ENCODE measurements at places on chromosomes 12 and 14.

DNA sequence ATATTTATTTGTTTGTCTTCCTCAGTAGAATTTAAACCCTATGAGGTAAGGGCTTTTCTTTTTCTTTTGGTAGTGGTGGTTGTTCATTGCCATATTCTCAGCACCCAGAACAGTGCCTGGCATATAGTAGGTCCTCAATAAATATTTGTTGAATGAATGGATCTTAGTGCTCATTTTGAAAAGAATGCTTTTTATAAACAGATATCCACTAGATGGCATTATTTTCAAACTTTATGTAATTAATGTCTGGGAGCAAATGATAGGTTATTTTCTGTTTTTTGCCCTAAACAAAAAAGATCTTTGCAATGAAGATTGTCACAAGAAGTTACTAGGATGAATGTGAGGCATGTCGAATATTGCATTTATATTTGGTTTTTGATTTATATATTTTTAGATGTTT is 64.1 kb downstream of the RAD51B start:
- DNase-seq: no peak

DNA sequence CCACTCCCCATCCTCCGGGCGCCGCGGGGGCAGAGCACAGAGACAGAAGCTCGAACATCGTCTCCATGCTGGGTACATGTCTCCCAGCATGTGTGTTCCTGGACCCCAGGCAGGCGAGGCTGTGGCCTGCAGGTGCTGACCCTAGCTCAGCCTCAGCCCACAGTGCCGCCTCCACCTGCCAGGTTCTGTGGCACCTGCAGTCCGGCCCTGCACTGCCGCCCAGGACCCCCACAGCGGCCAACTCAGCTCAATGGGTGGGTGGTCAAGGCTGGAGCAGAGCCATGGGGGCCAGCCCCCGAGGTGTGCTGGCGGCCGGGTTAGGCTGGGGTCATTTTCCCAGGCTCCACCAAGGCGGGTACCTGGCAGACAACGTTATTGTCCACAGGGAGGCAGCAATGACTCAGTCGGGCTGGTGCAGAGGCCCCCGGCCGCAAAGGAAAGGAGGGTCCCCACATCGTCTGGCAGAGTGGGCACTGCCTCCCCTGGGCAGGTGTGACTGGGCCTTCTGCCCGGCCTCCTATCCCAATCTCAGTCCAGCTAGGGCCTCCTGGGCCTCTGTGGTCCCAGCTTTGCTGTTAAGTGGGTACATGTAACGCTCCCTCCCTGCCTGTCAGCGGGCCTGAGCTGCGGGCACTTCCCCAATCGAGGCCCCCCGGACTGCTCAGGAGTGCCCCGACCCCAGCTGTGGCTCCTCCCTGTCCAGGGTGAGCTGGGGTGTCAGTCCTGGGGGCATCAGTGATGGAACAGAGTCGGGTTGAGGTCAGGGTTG is 20.2 kb upstream of the NUDT14 start:
- no peak for DNase-seq

GRCh38 chr14:51495319-51495718 is 156.4 kb upstream of the FRMD6 start:
- no peak for DNase-seq

- no peak for DNase-seq
These were observed 16.5 kb downstream of the PRKCH start for GRCh38 chr14:61337893-61338292.

GRCh38 chr12:41940571-41940970 is 204.1 kb downstream of the GXYLT1 start:
- no peak for DNase-seq

DNA sequence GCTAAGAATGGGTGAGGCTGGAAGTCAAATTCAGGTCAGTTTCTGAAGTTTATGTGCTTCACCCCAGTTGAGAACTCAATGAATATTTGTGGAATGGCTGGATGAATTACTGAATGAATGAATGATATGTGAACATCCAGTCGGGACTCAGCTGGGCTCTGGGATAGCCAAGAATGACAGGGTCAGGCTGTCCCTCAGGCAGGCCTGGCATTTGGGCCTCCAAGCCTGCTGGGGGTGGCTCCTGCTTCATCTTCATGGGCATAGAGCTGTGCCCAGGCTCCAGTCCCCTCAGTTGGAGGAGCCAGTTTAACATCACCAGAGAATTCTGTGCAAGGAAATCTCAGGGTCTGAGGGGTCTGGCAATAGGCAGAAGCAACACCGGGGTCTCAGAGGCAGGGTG is 185.8 kb downstream of the PHETA1 start:
- no peak for DNase-seq

DNA sequence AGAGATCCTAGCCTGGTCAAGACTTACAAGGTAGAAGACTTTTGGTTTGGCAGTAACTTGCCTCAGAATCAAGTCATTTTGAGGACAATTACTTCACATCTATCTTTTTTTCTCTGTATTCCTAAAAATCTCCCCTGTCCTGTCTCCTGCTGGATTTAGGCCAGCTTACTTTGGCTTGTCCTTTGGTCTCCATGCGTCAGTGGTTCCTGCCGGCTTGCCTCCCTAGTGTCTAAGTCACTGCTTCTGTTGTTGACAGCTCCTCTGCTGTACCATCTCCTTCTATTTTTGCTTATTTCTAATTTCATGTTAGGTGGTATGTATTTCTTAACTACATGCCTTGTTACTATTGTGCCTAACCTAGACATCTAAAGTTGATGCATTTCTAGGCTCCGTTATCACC is 39.7 kb upstream of the FBLN5 start:
- DNase-seq: no peak

- DNase-seq: no peak
These were observed 58.4 kb downstream of the SLC25A21 start for GRCh38 chr14:37114002-37114401.

DNA sequence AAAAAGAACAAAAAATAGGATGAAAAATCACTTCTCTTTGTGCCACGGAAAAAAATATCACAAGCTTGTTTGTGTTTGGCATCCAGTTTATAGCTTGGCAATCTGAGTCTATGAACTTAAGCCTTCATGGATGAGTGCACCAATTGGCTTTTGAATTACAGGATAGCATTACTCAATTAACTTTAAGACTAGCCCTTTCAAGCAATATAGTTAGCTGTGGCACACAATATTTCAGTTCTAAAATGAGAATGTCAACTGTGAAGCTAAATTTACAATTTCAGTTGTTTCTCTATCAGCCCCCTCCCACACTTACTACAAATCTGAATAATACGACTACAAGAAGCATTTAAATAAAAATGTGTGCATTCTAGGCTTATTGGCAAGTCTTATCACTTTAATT is 8.3 kb downstream of the RERG start:
- no peak for DNase-seq

Measured in T1000 (cell line).